ENCODE measurements at places on chromosomes 1 and 21.

- DNase-seq, result no peak
Measured at GRCh38 chr1:106747791-106748190, 308.7 kb upstream of the PRMT6 start.

DNA sequence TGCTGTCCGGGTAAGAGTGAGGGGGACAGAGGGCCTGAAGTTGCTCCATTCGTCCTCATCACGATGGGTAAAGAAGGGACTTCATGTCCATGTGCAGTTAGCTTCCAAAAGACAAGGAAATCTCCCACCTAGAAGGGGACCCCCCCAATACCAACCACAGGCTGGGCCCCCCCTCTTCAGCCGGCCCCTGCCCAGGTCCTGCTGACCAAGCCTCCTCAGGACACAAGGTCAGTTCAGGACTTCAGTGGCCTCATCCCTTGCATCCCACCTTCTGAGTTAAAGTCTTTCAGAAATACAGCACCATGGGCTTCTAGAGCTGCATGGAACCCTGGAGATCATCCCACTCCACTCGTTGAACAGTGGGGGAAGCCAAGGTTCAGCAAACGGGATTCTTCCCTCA, 115.4 kb upstream of the ERG start:
- no peak for DNase-seq

DNA sequence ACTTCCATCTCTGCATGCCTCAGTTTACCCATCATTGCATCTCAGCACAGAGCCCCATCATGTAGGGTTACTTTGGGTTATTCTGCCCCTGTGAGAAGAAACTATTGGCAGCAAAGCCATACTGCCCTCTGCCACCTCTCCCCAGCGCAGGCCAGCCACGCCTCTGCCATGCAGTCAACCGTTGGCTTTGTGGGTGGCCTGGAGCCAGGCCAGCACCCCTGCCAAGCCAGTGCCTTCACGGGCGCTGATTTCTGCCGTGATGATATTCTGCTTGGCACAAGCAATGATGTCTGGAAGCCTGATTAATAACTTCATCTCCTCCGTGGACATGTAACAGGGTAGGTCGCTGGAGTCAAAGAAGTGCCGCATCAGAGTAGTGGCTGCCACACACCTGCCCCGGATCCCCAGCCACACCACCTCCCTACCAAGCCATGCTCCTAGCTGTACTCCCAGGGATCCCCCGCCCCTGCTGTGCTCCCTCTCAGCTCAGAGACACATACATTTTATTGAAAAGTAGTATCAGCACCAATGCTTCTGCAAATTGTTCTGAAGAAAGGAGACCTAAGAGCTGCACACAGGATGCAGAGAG, 15.0 kb upstream of the CEP85 start:
- no peak for DNase-seq

- DNase-seq, result no peak
Measured at GRCh38 chr1:199287206-199287605, 648.4 kb downstream of the PTPRC start.

GRCh38 chr1:52413410-52413989, 9.1 kb downstream of the PRPF38A start:
- no peak for DNase-seq

- no peak for DNase-seq
Measured at GRCh38 chr1:153506386-153506785, 29.4 kb downstream of the S100A6 start.

- DNase-seq, result no peak
Measured at GRCh38 chr1:232591344-232591743, 38.6 kb downstream of the SIPA1L2 start.

GRCh38 chr21:44370027-44370735, 16.8 kb downstream of the TRPM2 start:
- no peak for DNase-seq

DNA sequence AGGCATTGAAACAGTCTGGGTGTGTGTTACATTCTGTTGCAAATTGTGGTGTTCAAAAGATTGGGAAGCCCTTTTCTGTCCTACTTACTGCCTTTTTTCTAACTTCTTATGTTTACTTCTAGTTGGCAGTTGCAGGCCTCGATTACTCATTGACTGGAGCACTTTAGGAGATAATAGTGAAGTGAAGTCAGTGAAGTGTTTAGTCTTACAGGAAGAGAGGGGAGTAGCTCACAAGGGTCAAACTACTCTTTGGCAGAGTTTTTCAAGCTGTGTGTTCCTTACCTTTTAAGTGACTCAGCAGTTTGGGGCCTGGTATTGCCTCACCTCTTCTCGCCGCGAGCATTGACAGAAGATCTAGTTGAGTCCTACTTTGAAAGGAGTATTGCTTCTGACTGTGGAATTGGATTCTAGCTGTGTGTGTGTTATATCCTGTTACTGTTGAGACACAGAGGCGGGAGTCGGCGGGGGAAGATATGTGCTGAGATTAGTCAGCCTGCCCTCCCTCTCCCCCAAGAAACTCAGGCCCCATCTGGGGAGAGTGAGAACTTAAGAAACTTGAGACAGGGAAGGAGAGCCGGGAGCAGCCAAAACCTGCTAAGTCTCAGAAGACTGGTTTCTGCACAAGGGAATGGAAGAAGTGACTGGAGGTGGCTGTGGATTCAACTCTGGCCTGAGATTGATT, 19.3 kb downstream of the AHCYL1 start:
- DNase-seq, result no peak

- DNase-seq, result no peak
Measured at GRCh38 chr1:119956306-119956705, 60.0 kb upstream of the ADAM30 start.

DNA sequence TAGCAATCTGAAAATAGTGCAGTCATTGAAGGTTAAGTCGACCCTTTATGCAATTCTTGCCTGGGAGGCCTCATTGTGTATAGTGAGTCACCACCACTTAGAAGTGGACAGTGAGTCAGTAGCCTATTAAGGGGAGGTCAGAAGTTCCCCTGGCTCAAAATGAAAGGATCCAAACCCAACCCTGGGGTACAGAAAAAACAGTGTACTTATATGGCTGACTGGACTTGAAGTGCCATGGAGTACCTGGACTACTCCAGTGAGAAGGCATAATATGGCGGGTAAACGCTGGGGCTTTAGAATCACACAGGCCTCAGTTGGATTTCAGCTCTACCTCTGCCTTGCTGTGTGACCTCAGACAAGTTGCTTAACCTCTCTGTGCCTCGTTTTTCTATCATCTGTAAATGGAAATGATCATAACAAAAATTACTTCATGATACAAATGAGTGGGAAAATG, 2.2 kb upstream of the BCL9 start:
- DNase-seq, result no peak

DNA sequence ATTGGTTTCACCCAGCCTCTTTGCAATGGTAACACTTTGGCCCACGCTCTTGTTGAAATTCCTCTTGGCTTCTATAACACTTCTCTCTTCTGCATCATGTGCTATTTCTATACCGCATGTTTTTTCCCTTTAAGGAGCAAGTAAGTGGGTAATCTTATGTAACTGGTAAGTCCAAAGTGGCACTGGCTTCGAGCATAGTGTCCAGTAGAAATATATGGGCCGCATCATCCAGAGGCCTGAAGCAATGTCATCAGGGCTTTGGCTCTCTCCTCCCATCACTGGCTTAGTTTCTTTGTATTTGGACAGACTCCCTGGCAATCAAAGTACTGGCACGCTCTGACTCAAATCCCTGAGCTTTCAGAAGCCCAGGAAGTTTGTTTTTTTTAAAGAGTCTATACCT, 17.5 kb downstream of the CHML start:
- DNase-seq, result no peak

DNA sequence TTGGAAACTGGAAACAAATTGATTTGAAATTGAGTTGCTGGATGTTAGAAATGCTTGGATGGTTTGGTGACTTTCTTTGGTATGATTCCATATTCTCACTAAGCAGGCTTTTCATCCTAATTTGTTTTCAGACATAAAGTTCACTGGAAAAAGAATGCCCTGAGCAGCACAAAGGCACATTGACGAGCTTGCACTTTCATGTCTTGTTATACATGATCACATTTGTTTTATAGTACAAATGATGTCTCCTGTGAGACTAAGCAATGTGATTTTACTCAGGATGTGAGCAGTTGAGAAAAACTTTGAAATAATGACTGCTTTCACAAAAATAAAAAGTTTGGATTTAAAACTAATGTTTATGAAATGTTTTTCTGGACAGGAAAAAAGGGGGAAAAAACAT, 63.6 kb downstream of the KCNT2 start:
- DNase-seq, result no peak

DNA sequence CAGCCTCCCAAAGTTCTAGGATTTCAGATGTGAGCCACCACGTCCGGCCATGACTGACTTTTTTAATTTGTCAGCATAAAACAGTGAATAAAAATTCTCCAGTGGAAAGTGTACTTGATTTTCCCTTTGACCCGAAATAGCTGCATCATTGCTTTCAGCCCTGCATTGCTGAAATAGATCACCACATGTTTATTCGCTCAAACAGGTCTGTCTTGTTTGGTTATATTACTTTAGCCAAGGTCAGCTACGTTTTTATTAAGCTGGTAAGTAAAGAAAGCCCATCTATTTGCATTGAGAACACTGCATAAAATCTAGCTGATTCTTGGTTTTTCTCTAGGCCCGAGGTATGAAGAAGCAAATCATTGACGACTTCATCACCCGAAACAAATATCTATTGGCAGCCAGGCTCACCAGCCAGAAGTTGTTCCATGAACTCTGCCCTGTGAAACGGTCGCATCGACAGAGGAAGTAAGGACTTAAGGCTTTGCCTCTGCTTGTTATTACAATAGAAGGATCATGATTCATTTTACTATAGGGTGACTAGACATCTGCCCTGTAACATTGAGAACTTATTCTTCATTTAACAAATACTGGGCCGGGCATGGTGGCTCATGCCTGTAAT, 25.6 kb downstream of the AGMAT start:
- DNase-seq, result no peak

DNA sequence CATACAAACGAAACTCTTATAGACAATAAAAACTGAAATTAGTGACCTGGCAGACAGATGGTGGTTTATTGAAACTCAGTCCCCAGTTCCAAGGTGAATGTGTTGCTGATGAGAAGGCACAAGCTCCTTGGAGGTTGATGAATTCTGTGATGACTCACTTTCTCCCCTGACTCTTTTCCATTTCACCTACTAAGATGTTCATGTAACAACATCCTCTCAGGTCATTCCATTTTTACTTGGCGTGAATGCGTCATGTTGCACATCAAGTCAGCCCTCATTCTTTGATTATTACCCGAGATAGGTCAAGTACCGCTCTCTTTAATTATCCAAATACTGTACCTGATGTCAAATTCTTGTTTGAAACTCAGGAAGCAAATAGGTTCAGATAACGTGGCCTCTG, 10.1 kb upstream of the IL10RB start:
- no peak for DNase-seq

GRCh38 chr1:20411196-20411980, 74.6 kb downstream of the CAMK2N1 start:
- DNase-seq, result no peak

- DNase-seq, result no peak
Measured at GRCh38 chr21:43829575-43830119, 35.4 kb upstream of the AGPAT3 start.

DNA sequence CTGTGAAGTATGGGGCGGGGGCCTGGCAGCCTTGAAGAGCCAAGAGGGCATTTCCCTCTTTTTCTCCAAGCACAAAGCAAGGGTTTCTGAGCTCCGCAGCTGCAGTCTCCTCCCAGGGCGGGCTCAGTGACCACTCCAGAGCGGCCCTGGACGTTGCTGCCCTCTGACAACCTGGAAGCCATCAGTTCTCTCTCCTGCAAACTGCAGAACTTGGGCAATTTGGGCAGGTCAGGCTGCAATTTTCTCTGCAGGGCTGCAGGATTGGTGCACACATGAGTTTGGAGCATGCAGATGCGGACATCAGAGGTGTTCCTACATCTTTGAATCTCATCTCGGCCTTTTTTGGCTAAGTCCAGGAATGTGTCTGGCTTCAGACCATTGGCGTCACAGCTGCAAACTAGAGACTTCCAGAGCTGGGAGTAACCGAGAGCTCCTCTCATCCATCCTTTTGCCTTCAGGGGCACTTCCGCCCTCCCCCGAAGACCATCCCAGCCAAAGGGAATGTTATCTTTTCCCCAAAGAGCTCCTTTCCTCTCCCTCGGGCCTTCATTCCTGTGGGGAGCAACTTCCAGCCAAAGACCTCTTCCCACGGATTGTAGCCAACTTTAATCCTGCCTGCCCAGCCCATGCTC, 139.6 kb upstream of the WNT4 start:
- no peak for DNase-seq

GRCh38 chr21:28683982-28684752, 308.5 kb downstream of the LTN1 start:
- no peak for DNase-seq

DNA sequence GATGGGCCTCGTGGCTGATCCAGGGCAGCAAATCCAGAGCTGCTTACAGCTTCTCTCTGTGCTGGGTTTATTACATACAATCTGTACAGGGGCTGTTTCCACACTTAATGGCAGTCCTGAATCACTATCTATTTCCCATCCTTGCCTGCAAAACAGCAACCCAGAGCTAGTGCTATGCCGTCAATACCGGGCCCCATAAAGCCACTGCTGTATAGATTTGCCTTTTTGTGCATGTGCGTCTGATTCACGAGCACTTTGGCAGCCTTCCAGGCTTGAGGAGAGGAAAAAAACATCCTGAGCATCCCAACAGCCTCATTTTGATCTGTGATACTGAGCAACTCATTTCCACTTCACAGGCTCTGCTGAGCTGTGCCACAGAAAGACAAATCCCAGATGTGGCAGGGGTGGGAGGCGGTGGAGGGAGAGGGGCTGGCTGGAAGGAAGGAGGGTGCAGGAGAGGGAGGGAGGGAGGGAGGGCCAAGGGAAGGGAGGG, 65.2 kb upstream of the TARBP1 start:
- no peak for DNase-seq

- DNase-seq, result no peak
Measured at GRCh38 chr1:55400508-55400907, 185.3 kb upstream of the USP24 start.

GRCh38 chr1:211648336-211648735, 27.1 kb downstream of the NEK2 start:
- no peak for DNase-seq

DNA sequence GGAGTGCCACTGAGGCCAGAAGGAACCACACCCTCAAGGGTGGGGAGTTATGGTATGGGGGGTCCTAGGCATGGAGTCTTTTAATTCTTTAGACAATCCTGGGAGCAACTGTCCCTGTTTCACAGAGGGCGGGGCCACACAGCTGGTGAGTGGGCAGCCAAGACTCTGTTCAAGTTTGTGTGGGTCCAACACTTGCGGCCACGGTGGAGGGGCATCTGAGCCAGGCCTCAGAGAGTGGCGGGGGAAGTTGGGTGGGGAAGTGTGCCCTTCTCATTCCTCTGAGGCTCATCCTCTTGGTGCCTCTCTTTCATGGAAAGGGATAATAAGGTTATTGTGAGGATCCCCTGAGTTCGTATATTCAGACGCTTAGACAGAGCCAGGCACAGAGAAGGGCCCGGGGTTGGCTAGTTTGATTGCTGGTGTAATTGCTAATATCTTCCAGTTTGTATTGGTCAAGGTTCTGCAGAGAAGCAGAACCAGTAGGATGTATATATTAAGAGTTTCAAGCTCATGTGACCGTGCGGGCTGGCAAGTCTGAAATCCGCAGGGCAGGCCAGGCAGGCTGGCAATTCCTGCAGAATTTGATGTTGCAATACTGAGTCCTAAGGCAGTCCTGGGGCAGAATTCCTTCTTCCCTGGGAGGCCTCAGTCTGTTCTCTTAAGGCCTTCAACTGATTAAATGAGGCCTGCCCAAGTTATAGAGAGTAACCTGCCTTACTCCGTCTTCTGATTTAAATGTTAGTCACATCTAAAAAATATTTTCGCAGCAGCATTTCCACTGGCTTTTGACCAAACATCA, 15.9 kb downstream of the PCSK9 start:
- no peak for DNase-seq
